ENCODE measurements at places on chromosomes 3 and 15.

GRCh38 chr3:180747805-180748361 lies 68.6 kb upstream of the CCDC39 start:
- DNase-seq: no peak

- no peak for DNase-seq
Measured at GRCh38 chr15:76386178-76386577, 49.6 kb downstream of the ISL2 start.

- DNase-seq: no peak
Measured at GRCh38 chr15:100818927-100819326, 60.7 kb upstream of the ALDH1A3 start.

- DNase-seq: no peak
Measured at GRCh38 chr15:89179966-89180875, 41.2 kb downstream of the RLBP1 start.

- DNase-seq: no peak
Measured at GRCh38 chr3:124768812-124769211, 38.6 kb downstream of the UMPS start.

DNA sequence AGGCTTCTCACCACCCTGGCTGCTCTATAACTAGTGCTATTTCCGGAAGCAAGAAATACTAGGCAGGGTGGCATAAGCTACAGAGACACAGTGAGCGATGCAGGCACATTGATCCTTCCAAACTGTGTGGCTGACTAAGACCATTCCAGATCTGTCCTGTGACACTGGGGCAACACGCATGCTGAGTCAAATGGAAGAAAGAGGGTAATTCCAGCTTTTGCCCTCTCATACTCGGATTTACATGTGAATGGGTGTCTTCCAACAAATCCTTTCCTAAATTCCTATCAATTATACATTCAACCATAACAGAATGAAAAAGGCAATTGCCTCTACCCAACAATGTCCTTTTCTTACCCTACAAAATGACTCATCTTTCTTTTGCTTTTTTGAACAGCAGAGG lies 5.1 kb downstream of the FSIP1 start:
- no peak for DNase-seq

DNA sequence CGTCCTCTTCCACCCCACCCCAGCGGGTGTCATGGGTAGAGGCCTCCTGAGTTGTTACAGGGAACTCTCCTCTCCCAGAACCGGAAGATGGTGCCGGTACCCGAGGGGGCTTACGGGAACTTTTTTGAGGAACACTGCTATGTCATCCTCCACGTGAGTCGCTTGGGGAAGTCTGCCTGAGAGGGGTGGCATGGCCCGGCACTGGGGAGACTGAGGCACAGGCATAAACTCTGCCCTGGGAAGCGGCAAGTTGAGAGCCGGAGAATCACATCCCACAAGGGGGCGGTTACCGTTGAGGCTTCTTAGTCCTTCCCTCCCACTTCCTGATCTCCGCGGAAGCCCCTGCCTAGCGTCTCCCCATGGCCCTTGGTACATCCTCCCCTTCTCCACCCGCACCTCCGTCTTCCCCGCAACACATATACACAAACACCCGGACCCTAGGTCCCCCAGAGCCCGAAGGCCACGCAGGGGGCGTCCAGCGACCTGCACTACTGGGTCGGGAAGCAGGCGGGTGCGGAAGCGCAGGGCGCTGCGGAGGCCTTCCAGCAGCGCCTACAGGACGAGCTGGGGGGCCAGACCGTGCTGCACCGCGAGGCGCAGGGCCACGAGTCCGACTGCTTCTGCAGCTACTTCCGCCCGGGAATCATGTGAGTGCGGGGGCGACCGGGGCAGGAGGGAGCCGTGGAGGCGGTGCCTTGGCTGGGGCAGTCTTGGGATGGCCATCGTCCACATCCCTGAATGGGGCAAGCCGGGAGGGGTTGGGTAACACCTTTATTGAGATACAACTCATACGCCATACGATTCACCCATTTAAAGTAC lies 3.4 kb downstream of the VILL start:
- peak; percentile 59 for DNase-seq

GRCh38 chr3:71582036-71582611 lies 1.4 kb downstream of the FOXP1 start:
- peak; percentile 13 for DNase-seq

GRCh38 chr3:196073255-196073753 lies 8.6 kb downstream of the TFRC start:
- DNase-seq: peak; percentile 43

DNA sequence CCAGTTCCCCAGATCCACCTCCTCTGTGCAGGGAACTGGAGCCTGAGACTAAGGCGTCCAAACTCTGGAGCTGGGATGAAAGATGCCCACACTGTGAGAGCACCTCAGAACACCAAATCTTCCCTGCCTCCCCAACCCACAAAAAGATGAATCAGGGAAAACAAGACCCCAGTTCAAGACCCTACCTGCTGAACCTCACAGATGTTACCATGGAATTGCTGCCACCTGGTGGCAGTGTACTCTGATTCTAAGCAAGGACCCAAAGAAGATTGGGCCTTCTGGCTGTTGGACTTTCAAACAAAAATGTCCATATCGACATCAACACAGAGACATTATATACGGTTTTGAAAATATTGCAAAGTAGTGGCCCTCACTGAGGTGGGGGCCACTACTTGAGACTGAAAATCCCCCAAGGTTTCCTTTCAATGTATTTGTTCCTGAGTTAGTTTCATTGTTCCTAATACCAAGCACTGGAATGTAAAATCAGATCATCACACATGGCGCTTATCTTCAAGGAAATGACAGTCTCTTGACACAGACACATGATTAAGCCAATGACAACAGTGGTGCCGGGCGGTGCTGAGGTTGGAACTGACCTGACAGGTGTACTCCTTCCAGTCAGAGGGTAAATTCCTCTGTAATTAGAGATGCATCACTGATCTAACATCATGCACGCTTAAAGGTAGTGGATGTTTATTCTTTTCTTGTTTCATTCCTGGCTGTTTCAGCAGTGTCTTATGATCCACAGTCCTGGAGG lies 67.6 kb downstream of the SLC6A11 start:
- DNase-seq: no peak

DNA sequence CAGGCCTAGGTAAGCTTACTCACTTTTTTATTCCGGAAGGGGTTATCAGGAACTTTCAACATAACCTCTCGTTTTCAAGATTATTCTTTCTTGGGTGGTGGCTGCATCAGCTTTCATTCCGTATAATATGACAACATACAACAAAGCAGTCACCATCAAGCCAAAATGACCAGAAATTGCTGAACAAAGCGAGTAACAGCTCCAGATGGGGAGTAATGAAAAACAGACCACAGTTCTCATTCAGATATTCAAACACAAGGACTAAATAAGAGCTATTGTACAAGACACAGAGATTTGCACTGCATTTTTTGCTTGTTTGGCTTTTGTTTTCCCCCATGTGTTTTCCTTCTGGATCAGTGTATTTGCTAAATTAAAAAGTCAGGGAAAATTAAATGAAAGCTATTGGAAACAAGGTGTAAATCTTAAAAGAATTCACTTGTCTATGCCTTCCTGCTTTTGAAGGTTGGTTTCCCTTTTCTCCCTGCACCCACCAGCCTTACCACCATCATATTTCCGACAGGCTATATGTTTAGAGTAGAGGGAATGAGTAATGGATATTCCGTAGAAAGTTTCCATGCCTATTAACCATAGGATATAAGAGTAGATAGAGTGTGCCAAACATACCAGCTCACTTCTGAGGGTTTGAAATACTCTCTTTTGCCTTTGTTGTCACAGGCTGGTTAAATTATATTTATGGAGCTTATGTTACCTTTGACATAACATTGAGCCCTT lies 213.6 kb downstream of the RBMS3 start:
- DNase-seq: no peak

GRCh38 chr15:63509056-63509954 lies 4.9 kb downstream of the USP3 start:
- no peak for DNase-seq

GRCh38 chr3:47836986-47837385 lies 34.0 kb downstream of the DHX30 start:
- DNase-seq: no peak

DNA sequence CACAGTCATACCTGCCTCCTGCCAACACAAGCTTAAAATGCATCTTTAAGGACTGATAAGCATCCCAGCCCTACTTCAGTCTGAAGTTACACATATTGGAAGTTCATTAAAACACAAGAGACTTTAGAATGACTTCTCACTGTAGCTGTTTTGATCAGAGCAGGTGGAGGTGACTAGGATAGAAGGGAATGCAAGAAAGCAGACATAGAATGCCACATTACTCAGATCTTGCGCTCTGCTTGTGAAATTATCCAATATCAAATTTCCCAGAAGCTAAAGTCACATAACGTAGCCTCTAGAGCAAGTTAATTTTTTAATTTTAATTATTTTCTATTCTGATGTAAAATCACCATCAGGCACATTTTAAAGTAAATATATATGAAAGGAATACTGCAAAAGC lies 306.5 kb downstream of the PLOD2 start:
- no peak for DNase-seq

- DNase-seq: no peak
Measured at GRCh38 chr15:49094923-49095322, 48.7 kb upstream of the SECISBP2L start.

- DNase-seq: peak; percentile 48
Measured at GRCh38 chr15:90529371-90530249, at the start of gene CRTC3. Gene CRTC3 (plus strand): TSS chr15:90529923. CDS start chr15:90530072, 149 bp downstream.

DNA sequence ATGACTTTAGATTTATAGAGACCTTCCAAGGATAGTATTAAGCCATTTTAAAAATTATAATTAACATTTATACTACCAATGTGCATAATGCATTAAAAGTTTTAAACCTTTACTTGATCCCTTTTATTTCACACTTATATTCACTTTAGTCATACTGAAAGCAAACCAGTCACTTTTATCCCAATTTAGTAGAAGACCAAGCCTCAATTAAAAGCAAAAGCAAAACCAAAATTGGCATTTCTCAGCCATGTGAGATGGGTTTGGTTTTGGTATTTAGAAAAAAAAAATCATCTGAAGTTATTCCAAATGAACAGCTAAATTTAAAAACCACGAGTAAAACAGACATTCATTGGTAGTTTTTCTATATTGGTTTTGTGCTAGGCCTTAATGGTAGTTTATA lies 249.4 kb downstream of the LPP start:
- DNase-seq: no peak

DNA sequence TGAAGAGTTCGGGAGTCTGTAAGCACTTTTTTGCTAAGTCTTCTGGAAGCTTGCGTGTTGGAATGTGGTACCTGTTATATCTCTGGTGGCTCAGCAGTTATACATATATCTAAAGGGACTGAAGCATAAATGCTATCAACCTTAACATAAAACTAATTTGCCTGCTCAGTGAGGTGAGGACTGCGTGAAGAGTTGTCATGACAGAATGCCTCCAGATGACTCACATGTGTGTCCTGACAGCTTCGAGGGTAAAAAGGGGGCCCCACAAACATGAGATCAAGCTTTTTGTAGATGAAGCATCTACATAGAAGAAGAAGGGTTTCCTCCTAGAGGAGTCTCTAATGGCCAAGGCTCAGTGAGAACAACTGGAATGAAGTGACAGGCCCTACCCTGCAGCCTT lies 88.8 kb upstream of the C3orf80 start:
- no peak for DNase-seq

DNA sequence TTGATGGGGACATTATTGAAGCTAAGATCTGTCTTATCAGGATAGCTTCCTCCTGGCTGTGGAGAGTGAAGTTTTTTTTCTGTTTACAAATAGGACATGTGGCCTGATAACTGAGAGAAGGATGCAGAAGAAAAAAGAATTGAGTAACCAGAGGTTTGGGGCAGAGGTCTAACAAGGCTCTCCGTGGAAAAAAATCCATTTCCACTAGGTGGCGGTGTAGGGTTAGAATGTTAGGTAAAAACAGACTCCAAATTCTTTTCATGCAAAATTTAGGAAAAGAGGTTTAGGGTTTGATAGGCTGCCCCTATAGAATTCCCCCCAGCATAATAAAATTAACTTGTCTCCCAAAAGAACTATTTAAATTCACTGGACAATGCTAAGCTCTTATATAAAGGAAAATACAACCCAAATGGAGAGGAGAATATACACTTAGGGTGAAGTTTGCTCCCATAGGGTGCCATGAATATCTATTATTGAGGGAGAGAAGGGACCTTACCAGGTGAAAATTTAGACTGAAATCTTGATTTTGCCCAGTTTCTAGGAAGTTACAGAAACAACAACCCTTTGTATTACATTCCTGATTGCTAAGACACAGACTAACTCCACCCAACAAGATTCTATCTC lies 1560.4 kb downstream of the OTOL1 start:
- no peak for DNase-seq

- no peak for DNase-seq
Measured at GRCh38 chr3:157059181-157059580, 100.8 kb downstream of the CCNL1 start.

GRCh38 chr3:23444386-23444785 lies 241.3 kb downstream of the UBE2E2 start:
- no peak for DNase-seq

GRCh38 chr3:120678331-120678947 lies 3.6 kb downstream of the HGD start:
- no peak for DNase-seq

- peak; percentile 19 for DNase-seq
Measured at GRCh38 chr3:51539291-51539941, 897 bp downstream of the RAD54L2 start.

GRCh38 chr3:117692416-117692995 lies 982.9 kb downstream of the TUSC7 start:
- no peak for DNase-seq

DNA sequence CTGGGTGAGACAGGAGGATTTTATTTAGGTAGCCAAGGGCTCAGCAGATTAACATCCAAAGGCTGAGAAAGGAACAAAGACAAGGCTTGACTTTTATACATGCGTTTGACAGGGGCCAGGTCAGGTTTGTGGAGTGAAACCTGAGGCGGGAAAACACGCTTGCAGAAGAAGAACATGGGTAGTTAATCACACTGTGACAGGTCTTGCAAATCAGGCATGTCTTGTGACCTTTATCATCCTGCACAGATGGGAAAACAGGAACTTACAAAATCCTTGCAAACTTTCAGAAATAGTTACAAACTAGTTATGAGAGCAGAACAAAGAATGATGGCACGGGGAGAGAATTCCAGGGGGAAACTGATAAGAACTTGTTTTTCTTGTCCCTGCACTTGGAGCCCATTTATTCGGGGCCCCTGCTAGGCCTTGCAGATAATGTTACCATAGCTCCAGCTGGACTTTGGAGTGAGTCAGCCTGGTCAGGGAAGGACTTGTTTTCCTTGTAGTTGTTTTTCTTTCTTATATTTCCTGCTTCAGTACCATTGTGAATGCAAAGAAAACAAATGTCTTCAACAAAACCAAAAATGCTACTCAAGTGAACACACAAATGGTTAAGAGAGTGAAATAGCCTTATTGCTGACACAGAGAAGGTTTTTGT lies 965.9 kb upstream of the ROBO1 start:
- no peak for DNase-seq

- no peak for DNase-seq
Measured at GRCh38 chr3:55461896-55462295, 25.2 kb downstream of the WNT5A start.

DNA sequence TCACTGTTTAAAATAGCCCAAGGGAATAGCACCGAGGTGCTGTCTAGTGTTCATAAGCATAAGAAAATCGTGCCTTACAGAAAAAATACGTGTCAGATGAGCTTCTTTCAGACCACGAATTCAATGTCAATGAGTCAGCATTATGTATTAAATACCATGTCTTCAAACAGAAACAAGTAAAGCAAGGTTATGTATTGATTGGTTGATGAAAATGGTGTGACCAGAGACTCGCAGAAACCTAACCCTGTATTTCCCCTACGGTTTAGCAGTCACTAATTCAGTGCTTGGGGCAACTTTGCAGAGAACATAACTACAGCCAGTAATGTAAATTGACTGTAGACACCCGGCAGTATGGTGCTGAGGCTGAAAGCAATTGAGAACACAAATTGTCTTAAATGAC lies 307.7 kb downstream of the IL5RA start:
- DNase-seq: no peak
